Cardiac muscle cell (in vitro differentiated cells and primary cell): ENCODE measurements at places on chromosomes 5 and 9. TPM values are rescaled to one million over a fixed set of nuclear protein-coding genes. Genes with fewer than 3 reads are reported as not detected.

IFNA6 gene
- not detected in 2 replicates for polyA plus RNA-seq

BNC2 gene
- 0.55 and 1.5 TPM in 2 replicates for polyA plus RNA-seq

GRCh38 chr9:134025606-134026541 lies 593 bp downstream of the BRD3OS start:
- peak; percentile 58 for DNase-seq

- no peak for DNase-seq
These were observed 49.0 kb upstream of the TLE4 start for GRCh38 chr9:79522793-79523192.

PCDHA11 gene
- 6.1 and 7.5 TPM in 2 replicates for polyA plus RNA-seq

DNA sequence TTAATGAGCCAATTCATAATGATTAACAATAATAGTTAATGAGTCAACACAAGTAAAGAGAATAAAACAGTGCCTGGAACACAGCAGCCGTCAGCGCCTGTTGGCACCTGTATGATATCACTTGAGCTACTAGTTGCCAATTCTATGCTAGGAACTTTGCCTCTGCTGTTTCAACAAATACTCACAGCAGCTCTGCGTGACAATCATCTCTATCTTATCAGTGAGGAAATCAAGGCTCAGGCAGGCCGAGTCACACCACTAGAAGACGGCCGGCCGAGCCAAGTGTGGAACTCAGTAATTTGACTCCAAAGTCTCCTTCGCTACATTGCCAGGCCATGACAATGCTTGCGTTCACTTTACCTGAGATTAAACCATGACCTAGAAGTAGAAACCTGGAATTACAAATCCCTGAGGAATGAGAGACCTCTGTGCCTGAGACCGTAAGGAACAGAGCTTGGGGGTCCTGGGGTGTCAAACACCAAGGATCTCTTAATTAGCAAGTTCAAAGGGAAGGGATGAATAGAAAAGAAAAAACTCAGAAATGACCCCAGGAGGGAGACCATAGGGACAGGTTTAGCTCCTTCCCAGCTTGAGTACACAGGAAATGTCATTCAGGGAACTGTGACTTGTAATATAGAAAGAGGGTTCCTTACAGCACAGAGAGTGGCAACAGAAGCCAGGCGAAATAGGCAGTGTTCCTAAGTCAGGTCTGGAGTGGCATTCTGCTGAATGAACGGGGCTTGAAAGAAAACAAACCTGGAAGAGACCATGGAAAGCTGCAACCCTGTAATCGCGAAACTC lies 109.1 kb downstream of the SUSD1 start:
- peak; percentile 11 for DNase-seq

C9orf43 gene
- 1.4 TPM in 1 of 2 replicates, not detected in the other for polyA plus RNA-seq

DNA sequence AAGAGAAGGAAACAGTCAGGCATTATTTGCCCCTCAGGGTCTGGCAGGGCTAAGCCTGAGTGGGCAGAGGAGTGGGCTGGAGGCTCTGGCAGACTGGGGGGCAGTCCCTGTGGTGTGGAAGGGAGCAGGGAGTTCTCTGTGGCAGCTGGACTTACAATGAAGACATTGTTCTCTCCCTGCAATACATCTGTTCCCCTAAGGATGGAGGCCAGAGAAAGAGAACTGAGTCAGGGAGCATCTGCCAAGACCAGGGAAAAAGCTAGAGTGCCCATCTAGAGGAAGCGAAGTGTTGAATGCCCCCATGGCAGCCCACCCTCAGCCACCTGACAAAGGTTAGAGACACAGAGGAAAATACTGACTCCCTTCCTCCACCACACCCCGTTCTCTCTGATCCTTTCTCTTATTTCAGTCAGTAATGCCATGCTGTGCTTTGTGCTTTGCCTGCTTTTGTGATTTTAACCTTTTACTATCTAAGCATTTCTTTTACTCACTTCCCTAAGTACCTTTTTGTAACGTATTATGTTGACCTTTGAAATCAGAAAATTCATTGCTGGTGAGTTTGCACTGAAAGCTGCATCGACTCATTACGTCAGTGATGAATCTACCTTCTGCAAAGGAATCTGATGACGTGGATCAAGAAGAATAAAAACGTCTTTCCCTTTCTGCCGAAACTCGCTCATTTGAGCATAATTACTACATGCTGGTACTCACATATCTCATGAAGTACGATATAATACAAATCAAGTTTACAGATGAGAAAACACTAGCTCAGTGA lies 76.0 kb downstream of the ACTL7B start:
- DNase-seq, result no peak

CD74 gene
- polyA plus RNA-seq, result 16.3 and 23.7 TPM in 2 replicates

GRCh38 chr9:36924071-36924470 lies 110.0 kb downstream of the PAX5 start:
- DNase-seq, result no peak

- DNase-seq, result no peak
These were observed 272.6 kb downstream of the COX7C start for GRCh38 chr5:86890375-86890774.

DNA sequence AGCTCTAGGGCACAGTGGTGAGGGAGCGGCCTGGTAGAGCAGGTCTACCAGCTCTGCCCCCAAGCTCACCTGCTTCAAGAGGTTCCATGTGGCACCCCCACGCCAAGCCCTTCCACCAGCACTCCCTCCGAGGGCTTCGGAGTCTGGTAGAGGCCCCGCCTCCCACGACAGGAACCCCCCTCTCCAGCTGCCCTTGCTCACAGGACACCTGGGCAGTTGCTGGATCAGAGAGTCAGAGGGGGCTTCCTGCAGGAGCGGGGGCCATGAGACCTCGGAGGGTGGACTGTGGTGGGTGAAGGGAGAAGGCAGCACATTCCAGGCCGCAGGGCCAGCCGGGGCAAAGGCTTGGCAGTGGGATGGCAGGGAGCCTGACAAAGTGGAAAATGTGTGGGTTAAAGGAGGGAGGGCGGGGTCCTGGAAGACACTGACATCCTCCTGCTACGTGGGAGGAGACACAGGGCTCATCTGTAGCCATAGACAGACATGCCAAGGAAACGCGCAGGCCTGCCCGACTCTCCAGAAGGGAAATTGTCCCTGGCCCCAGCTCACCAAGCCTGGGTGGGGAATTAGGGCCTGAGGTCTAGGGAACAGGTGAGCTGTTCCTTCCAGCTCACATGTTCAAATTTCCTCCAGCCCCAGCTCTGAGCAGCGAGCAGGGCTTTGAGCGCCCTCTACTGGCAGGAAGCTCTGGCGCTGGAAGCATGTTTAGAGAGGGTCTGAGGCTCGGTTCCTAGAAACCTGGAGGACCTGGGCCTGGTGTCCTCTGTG lies 74.2 kb downstream of the NTNG2 start:
- DNase-seq, result peak; percentile 75

GRCh38 chr5:103256178-103256577 lies 2.4 kb upstream of the MACIR start:
- peak; percentile 43 for DNase-seq

TRMO gene
- polyA plus RNA-seq, result 4.5 and 8.2 TPM in 2 replicates

GRCh38 chr5:86964889-86965288 lies 302.8 kb upstream of the RASA1 start:
- no peak for DNase-seq

GRCh38 chr5:103408408-103408807 lies 149.8 kb downstream of the MACIR start:
- no peak for DNase-seq

PCDHGA7 gene
- 0.20 TPM in 1 of 2 replicates, not detected in the other for polyA plus RNA-seq

BAAT gene
- polyA plus RNA-seq, result not detected in 2 replicates

DNA sequence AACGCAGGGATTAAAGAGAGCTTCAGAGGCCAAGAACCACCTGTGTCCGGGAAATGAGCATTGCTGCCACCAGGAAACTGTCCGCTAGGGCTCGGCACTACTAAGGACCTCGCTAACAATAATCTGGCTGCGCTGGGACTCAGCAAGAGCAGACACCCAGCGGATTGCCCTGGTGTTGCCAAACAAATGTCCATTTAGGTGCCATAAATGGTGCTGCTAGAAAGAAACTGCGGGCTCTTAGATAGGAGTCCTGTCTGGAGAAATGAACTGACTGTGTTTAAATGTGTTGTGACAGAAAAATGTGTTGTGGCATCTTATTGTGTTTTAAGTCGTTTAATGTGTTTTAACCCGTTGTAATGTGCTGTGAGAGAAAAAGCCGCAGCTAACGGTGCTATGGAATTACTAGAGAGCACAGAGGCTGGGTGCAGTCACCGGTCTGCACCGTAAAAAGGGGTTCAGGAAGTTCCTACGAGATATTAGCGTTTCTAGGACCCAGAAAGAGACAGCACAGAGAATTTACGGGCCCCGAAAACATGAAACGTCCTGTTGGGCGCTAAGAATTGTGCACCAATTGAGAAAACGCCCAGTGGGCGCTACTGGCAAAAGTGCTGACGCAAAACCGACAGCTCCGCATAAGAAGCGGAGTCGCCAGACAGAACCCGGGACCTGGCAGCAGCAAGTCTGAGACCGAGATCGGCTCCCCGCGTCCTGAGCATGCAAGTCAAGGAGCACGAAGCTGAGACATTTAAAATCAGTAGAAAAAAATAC lies 90.6 kb downstream of the ANXA2R start:
- no peak for DNase-seq

DNA sequence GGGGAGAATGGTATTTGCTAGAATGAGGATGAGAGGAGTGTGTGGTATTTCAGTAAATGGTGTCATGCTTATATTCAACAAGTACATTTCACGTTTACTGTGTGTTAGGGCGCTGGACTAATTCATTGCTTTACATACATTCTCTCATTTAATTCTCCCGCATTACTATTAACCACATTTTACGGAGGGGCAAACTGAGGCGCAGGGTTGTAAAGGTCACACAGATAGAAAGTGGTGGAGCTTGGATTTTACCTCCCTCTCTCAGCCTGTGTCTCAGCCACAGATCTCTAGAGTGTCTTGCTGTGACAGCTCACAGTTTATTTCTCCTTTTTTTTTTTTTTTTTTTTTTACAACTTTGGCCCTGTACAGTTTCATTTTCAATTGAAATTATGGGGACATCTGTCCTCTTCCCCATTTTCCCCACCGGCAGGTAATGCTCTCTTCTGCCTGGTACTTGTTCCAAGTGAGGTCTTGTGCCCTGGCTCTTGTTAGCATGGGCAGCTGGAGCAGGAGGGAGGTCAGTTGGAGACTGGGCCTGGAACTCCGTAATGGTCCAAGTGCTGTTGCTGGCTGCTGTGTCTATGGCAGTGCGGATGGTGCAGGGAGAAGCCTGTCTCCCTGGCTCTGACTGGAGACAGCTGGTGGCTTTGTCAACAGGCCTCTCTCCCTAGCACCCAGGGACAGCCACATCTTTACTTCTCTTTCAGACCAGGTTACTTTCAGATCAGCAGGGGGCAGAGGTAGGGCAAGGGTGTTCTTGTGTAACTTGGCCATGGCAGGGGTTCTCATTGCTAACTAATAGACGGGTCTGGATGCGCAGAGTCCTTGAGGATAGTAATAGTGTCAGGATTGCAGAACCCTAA lies 20.5 kb upstream of the NDST1 start:
- DNase-seq, result no peak

GRCh38 chr9:116767219-116767618 lies 80.1 kb downstream of the TRIM32 start:
- DNase-seq, result no peak

CATSPER3 gene
- 0.26 and 1.6 TPM in 2 replicates for polyA plus RNA-seq

ZNG1F gene
- polyA plus RNA-seq, result 13.2 and 19.2 TPM in 2 replicates

PIP5K1B gene
- 2.0 and 3.2 TPM in 2 replicates for polyA plus RNA-seq
